ENCODE measurements at places on chromosomes 1 and 21. TPM values are rescaled to one million over a fixed set of nuclear protein-coding genes. Genes with fewer than 3 reads are reported as not detected.

DNA sequence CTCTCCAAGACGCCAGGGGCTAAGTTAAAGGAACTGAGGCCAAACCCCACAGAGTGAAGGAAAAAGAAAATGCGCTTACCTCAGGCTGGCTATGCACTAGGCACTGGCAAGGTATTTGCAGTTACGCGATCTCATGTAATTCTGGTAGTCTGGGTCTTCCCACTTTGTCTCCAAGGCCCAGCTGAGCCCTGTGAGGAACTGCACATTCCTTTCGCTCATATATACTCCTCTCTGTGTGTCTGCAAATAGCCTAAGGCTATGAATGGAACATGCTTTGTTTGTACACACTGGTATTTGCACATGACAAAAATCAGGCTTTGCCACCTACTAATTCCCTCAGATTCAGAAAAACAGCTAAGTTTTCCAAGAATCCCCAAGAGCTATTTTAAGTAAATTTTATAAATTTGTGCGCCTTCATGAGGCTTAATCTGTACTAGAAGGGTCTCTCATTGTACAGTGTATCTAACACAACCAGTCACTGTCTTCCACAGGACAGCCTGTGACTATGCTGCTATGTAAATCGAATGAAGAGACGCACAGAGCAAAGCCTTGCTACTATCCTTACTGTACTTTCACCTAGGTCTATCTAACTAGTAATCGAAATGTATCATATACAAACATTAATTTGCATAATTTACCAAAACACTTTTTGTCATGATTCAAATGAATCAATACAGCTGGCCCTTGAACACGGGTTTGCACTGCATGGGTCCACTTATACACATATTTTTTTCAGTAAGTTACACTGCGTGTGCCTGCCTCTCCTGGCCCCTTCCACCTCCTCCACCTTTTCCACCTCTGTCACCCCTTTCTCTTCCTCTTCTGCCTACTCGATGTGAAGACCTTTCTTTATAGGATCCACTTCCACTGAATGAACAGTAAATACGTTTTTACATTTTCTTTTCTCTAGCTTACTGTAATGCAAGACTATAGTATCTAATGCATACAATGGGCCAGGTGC, 87.0 kb downstream of the SIPA1L2 start:
- DNase-seq, result no peak

The TP73 gene
- total RNA-seq, result 0.30 TPM

GRCh38 chr1:84643183-84643582, 47.1 kb downstream of the SSX2IP start:
- no peak for DNase-seq

DNA sequence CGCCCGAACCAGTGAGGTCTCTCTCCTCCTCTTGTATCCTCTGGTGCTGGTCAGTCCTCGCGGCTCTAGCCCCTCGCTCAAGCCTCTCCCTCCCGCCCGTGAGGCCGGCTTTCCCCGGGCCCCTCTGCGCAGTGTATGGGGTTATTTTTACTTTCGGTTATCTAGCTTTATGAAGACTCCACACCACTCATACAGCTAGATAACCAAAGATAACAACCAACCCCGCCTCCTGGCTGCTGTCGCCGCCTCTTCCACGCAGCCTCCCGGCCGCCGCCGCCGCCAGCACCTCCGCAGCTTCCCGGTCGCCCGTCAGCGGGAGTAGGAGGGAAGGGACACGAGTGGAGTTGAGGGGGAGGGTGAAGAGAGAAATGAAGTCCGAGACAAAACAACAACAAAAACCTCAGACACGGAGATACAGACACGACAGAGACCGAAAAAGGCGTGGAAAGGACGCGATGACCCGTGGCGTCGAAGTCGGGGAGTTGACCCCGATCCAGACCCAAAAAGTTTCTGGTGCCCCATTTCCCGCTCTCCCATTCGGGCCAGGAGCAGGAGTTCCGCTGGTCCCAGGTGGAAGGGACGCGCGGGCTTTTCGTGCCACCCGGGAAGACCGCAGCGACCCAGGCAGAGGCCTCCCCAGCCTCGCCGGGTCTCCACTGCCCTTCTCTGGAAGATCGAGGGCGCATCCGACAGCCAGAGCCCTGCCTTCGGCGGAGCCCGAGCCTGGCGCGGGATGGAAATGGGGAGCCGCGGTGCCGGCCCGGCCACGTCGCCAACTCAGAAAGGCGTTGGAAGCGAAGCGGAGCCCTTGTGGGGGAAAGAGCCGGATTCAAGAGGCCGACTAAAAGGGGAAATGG, 51.4 kb downstream of the RHBG start:
- DNase-seq, result no peak

The TSPAN2 gene
- total RNA-seq, result 3.3 TPM

Measured in cardiac septum (tissue), 1 donor.